Prostate gland (tissue), 2 donors: ENCODE measurements at places on chromosomes 3 and 15. TPM values are rescaled to one million over a fixed set of nuclear protein-coding genes. Genes with fewer than 3 reads are reported as not detected.
A peak's percentile ranks its signal among the peaks of the same experiment; 100 is the strongest.

GRCh38 chr15:40595219-40595618 is 1.2 kb downstream of the KNL1 start:
- H3K27ac ChIP-seq: no peak overlapping the region
- H3K4me1 ChIP-seq: no peaks in the 10 kb centered on the region
- no peaks in the 10 kb centered on the region for H3K36me3 ChIP-seq
- H3K27me3 ChIP-seq: no peaks in the 10 kb centered on the region

- H3K4me3 ChIP-seq: no peak overlapping the region
- DNase-seq: no peak
- no peaks in the 10 kb centered on the region for H3K4me1 ChIP-seq
- no peaks in the 10 kb centered on the region for H3K36me3 ChIP-seq
- H3K27ac ChIP-seq: no peak overlapping the region
These were observed 17.7 kb upstream of the XIRP1 start for GRCh38 chr3:39210078-39210477.

Gene OXNAD1
- total RNA-seq: 16.3 TPM

Gene QRICH1
- 132 TPM for total RNA-seq

- DNase-seq: no peak
- no peak overlapping the region for H3K27ac ChIP-seq
- H3K4me3 ChIP-seq: no peak overlapping the region
- no peaks in the 10 kb centered on the region for H3K4me1 ChIP-seq
These were observed 252.3 kb downstream of the PTPRG start for GRCh38 chr3:61813636-61814035.

Gene CFAP100
- not detected for total RNA-seq

Gene HGD
- 47.1 TPM for total RNA-seq

DNA sequence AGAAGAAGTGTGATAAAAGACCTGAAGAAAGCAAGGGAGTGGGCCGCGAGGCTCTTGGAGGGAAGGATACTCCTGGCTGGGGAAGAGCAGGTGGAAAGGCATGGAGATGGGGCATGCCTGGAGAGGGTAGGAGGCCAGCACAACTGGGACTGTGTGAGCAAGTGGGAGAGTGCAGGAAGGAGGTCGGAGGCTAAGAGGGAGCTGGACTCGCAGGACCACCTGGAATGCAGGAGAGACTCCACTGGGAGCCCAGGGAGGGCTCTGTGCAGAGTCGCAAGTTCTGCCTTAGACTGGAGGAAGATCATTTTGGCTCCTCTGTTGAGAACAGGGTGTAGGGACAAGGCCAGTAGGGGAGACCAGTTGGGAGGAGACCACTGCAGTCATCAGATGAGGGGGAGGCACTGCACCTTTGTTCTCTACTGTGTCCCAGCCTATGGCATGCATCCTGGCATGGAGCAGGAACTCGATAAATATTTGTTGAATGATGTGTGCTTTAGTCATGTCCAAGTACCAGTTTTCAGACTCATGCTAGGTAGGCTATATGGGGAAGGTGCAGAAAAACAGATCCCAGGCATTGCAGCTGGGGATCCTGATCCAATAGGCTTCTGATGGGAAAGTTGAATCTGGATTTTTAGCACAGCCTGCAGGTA is 13.7 kb downstream of the FAM107A start:
- H3K36me3 ChIP-seq: peaks cover 14% of the 10 kb centered on the region
- no peaks in the 10 kb centered on the region for H3K4me1 ChIP-seq
- DNase-seq: no peak
- H3K27ac ChIP-seq: no peak overlapping the region

Gene IL12A
- total RNA-seq: 1.3 TPM

Gene ULK4
- 23.1 TPM for total RNA-seq

GRCh38 chr15:48066456-48066855 is 54.3 kb upstream of the SLC24A5 start:
- DNase-seq: no peak
- no peaks in the 10 kb centered on the region for H3K4me1 ChIP-seq
- H3K27me3 ChIP-seq: no peaks in the 10 kb centered on the region
- no peaks in the 10 kb centered on the region for H3K36me3 ChIP-seq

- no peaks in the 10 kb centered on the region for H3K27me3 ChIP-seq
- H3K4me1 ChIP-seq: no peaks in the 10 kb centered on the region
- no peak for DNase-seq
These were observed 775 bp downstream of the ARNT2 start for GRCh38 chr15:80404761-80405553.

GRCh38 chr15:30770759-30771158 is 133.0 kb upstream of the FAN1 start:
- no peak overlapping the region for H3K27ac ChIP-seq
- no peak overlapping the region for H3K4me3 ChIP-seq
- H3K36me3 ChIP-seq: no peaks in the 10 kb centered on the region
- H3K27me3 ChIP-seq: no peaks in the 10 kb centered on the region
- H3K4me1 ChIP-seq: no peaks in the 10 kb centered on the region
- DNase-seq: no peak

DNA sequence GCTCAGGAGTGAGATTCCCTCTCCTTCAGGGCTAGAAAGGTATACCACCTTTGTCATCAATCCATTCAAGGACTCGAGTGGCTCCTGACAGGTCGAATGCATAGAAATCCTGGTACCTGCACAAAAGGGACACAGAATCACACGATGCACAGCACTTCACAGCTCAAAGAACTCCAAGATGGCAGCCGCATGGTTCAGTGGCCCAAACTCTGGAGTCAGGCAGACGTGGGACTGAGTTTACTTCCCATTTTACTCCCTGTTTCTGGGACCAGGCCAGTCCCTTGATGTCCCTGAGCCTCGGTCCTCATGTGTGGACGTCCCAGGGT is 536 bp downstream of the WDR73 start:
- H3K27me3 ChIP-seq: no peaks in the 10 kb centered on the region
- no peaks in the 10 kb centered on the region for H3K36me3 ChIP-seq
- H3K4me1 ChIP-seq: peaks cover 11% of the 10 kb centered on the region
- H3K27ac ChIP-seq: peak overlapping the region; percentile 84

DNA sequence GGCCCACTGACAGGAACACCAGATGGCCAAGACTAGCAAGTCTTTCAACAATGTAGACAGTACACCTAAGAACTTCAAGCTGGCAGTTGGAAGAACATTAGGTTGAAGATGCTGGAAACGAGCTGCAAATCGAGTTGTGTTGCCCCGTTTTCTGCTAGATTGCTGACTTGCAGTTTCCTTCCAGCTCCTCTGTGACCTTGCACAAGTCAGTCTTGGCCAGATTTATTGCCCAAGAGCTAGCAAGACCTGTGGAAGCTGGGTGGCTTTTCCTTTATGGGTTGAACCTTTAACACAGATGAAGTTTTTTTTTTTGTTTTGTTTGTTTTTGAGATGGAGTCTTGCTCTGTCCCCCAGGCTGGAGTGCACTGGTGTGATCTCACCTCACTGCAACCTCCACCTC is 2.9 kb upstream of the RBM6 start:
- H3K4me3 ChIP-seq: no peak overlapping the region
- no peak overlapping the region for H3K27ac ChIP-seq
- no peaks in the 10 kb centered on the region for H3K27me3 ChIP-seq
- no peaks in the 10 kb centered on the region for H3K36me3 ChIP-seq
- peaks cover 5% of the 10 kb centered on the region for H3K4me1 ChIP-seq

DNA sequence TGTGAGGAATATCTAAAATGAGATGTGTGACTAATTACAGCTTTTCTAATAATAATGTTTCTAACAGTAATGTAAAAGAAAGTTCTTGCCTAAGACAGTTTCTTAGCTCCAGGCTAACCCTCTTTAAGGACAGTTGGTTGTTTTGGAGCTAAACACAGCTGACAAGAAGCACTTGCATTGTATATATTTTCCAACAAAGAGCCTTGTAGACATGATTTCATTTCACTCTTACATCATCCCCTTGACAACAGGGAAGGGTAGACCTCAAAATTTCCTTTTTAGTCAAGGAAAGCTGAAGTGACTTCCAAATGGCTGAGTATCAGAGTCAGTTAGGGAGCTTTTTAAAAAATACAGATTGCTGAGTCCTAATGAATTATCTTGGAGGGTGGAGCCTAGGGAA is 4.1 kb downstream of the ARID3B start:
- H3K36me3 ChIP-seq: no peaks in the 10 kb centered on the region
- DNase-seq: no peak
- peaks cover 9% of the 10 kb centered on the region for H3K4me1 ChIP-seq
- H3K27me3 ChIP-seq: no peaks in the 10 kb centered on the region

GRCh38 chr3:106276755-106277612 is 408.2 kb upstream of the CBLB start:
- no peaks in the 10 kb centered on the region for H3K36me3 ChIP-seq
- H3K4me1 ChIP-seq: no peaks in the 10 kb centered on the region
- H3K27me3 ChIP-seq: no peaks in the 10 kb centered on the region
- H3K27ac ChIP-seq: no peak overlapping the region
- no peak for DNase-seq

Gene NPAP1
- 1.6 TPM for total RNA-seq

- no peak overlapping the region for H3K27ac ChIP-seq
- DNase-seq: peak; percentile 37
- H3K4me3 ChIP-seq: no peak overlapping the region
- no peaks in the 10 kb centered on the region for H3K36me3 ChIP-seq
- no peaks in the 10 kb centered on the region for H3K27me3 ChIP-seq
- H3K4me1 ChIP-seq: no peaks in the 10 kb centered on the region
These were observed 48.4 kb downstream of the GOLIM4 start for GRCh38 chr3:168047190-168047795.

DNA sequence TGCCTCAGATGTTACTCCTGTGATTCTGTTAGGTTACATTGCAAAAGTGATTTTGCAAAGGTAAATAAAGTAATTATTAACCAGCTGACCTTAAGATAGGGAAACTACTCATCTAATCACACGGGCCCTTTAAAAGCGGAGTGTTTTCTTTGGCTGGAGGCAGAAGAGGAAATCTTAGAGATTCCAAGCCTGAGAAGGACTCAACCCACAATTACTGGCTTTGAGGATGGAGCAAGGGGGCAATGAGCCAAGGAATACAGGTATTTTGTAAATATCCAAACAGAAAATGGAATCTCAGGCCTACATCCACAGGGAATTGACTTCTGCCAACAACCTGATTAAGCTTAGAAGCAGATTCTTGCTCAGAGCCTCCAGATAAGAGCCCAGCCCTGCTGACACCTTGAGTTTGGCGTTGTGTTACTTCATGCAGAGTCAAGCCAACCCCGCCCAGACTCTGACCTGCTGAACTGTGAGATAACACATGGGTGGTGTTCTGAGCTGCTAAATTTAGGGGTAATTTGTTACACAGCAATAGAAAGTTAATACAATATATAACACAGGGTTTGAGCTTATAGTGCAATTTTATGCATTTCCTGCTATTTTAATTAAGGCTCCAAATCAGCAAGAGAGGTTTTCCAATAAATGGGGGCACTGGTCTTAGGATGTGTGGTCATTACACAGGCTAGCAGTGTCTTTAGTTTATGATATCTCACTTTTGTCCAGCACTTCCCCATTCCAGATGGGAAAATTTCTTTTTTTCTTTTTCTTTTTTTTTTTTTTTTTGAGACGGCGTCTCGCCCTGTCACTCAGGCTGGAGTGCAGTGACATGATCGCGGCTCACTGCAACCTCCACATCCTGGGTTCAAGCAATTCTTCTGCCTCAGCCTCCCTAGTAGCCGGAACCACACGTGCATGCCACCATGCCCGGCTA is 19.5 kb downstream of the NFKBIZ start:
- no peak overlapping the region for H3K27ac ChIP-seq
- no peak for DNase-seq
- no peaks in the 10 kb centered on the region for H3K4me1 ChIP-seq
- no peaks in the 10 kb centered on the region for H3K36me3 ChIP-seq
- H3K4me3 ChIP-seq: no peak overlapping the region
